ENCODE measurements at places on chromosomes 12 and 14. TPM values are rescaled to one million over a fixed set of nuclear protein-coding genes. Genes with fewer than 3 reads are reported as not detected.

DNA sequence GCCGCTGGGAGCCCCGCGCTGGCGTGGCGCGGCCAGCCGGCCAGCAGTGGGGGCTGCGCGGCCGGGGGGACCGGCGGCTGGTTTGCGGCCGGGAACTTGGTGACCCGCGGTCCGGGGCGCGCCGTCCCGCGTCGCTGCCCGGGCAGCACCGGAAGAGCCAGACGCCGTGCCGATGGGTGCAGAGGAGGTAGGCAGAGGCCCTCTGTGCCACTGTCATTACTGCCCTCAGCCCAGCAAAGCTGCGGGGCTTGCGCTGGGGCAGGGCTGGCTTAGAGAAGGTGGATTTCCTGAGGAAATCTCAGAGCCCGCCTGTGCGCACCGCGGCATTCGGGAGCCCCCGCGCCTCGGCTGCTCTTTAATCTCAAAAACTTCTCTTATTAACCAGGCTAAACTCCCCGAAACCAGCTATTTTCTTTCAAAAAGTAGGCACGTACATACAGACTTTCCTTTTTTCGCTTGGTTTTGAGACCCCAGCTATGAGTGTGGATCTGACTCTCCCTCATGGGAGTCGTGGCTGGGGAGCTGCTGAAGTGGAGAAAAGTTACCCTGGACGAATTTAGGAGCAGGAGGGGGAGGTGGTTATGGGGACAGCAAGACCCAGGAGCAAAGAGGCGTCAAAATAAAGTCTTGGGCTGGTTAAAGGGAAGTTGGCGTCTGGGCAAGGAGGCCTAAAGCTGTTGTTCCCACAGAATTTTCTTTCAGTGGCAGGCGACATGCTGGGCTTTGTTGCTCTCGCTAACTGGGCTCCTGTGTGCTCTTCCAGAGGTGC, 802 bp downstream of the SUSD6 start:
- no peak for DNase-seq

DNA sequence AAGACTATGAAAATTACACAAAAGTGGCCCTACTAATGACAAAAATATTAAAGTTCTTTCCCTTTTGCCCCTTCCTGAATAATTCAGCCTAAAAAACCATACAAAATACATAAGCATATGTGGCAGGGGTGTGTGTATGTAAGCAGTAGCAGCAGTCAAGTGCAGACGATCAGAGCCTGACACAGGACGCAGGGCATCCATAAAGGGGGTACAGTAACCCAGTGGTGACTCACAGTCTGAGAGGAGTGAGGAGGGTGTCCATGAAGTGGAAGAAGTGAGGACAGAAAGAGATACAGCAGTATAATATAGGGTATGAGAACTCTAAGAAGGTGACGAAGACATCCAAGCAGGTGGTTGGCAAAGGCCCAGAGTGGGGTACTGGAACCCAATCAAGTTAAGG, 56.7 kb downstream of the RALGAPA1 start:
- DNase-seq: no peak

DNA sequence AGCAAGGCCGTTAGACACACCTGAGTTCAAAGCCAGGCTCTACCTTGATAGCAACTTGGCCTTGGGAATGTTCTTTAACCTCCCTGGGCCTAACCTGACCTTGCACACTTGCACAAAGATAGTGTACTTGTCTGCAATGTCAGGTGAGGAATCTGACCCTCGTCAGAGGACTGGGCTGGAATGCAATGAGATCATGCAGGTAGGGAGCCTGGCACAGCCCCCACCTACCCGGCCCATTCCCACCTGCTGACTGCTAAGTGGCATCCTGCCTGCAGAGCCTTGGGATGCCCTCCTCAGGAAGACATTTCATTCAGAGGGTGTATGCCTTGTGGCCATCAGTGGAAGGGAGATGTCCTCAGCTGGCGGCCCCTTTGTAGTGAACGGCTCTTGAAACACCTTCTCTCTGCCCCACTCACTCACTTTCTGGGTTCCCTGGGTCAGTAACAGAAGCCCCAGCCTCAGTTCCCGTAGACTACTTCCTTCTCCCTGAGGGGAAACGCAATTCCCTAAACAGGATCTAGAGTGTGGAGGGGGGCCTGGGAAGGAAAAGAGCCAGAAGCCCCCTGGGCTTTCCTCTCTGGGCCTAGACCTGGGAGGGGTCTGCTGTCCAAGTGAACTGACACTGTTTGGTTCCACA, 68.0 kb upstream of the DICER1 start:
- DNase-seq: no peak

- DNase-seq: no peak
Measured at GRCh38 chr14:68182492-68182891, 362.9 kb downstream of the RAD51B start.

GRCh38 chr12:69906411-69907216, 81.6 kb downstream of the MYRFL start:
- no peak for DNase-seq

DNA sequence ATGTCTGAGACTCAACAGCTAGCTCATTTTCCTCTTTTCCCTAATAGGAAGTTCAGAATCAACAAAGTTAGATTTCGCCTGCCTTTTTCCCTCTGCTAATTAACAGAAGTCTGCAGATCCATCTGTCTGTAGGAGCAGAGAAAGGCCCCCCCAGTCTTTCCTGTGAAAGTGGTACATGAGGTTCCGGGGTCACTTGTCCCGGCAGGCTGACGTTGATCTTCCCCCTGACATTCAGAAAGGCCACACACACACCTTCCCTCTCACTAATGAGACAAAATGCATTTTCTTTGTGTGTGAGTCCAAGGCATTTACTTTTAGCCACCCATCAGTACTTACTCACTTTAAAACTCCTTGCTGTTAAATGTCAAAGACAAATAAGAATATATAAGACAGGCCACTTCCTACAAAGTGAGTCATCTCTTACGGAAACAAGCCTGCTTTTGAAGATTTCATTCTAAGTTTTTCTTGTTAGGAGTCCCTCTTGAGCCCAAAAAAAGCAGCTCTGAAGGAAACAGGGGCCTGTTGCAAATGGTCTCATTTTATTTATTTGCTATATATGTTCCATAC, 138.7 kb downstream of the TTC7B start:
- DNase-seq: no peak

- DNase-seq: no peak
Measured at GRCh38 chr14:37588667-37588955, 6.4 kb downstream of the FOXA1 start.

DNA sequence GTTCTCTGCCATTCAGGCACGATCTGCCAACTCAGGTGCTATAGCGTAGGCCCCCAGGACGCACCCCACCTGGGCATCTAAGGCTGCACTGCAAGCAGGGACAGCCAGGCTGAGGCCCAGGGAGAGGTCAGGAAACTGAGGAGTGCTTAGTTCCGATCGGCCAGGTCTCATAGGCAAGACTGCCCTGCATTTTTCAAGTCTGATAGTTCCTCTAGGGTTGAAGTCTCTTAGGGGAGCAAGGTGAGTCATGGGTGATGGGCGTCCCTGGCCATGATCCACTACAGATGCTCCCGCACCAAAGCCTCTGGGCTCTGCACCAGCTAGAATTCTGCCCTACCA, 13.2 kb downstream of the NOPCHAP1 start:
- no peak for DNase-seq

- no peak for DNase-seq
Measured at GRCh38 chr14:60665177-60665550, 15.9 kb upstream of the SIX1 start.

The GSC gene
- 1.7 TPM for total RNA-seq

The SCN8A gene
- 3.7 TPM for total RNA-seq

The PCED1B gene
- 6.9 TPM for total RNA-seq
